ENCODE measurements at places on chromosomes 1 and 21. TPM values are rescaled to one million over a fixed set of nuclear protein-coding genes. Genes with fewer than 3 reads are reported as not detected.
A peak's percentile ranks its signal among the peaks of the same experiment; 100 is the strongest.

DNA sequence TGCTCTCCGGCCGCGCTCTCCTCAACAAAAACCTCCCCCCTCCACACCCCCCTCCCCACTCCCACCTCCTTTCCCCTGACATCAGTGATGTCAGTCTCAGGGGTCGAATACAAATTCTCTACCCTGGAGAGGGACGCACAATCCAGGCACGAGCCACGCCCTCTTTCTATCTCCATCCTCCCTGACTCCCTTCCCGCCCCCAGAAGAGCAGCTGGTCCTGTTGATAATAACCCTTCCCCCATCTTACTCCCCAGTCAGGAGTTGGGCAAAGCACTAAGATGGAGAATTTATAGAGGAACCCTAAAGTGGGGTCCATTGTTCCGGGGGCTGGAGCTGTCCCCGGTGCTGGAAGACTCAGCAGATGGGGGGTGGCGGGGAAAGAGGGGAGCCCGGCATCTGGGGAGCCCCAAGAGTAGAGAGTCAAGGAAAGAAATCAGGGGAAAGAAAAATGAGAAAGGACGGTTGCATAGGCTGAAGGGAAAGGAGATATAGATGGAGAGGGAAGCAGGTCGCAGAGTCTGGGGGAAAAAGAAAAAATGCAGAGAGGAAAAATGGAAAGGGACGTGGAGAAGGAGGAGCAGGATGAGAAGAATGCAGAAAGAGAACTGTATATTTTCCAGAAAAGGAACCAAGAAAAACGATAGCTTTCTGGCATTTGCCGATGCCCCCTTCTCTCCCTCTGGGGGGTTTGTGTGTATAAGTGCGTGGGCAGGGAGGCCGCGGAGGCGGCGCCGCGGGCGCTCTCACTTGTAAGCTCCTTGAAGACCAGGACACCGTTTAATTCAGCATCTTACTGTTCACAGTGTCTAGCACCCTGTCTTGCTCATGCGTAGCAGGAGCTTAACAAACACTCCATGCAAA is at the start of gene CELF3:
CELF3 (minus strand) TSS at position 33 of the 861 bp plus-strand sequence. CDS start 783 bp downstream, outside the sequence.
- no peak within 1 kb of the TSS for H3K4me3 ChIP-seq
- no peaks in the 10 kb centered on the region for H3K36me3 ChIP-seq
- H3K27me3 ChIP-seq, result peaks cover 72% of the 10 kb centered on the region

GRCh38 chr1:154514066-154514553 is 11.9 kb upstream of the SHE start:
- no peak for DNase-seq
- H3K4me1 ChIP-seq, result no peaks in the 10 kb centered on the region
- H3K4me3 ChIP-seq, result no peak overlapping the region
- no peaks in the 10 kb centered on the region for H3K36me3 ChIP-seq
- H3K27me3 ChIP-seq, result peaks cover 7% of the 10 kb centered on the region

DNA sequence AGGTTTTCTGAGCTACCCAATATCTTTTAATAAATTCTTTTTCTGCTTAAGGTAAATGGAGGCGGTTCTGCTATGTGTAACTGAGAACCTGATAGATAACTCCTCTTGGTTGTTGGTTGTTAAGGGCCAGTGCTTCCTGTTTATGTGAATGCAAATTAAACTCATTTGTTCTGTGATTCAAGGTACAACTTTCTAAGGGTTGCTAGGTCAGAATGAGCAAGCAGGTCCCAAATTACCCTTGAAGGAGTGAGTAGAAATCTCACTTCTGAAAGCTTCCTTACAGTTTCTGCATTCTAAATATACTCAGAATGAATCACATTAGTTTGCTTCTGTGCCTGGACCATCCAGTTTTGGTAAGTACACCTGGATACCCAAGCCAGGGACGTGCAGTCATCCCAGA is 15.5 kb upstream of the FAM78B start:
- H3K36me3 ChIP-seq, result no peaks in the 10 kb centered on the region
- DNase-seq, result no peak
- H3K27me3 ChIP-seq, result peaks cover 28% of the 10 kb centered on the region
- no peak overlapping the region for H3K27ac ChIP-seq
- no peaks in the 10 kb centered on the region for H3K4me1 ChIP-seq

GRCh38 chr1:169466259-169467230 is 19.2 kb downstream of the SLC19A2 start:
- H3K4me1 ChIP-seq, result no peaks in the 10 kb centered on the region
- no peak overlapping the region for H3K4me3 ChIP-seq
- H3K27ac ChIP-seq, result no peak overlapping the region
- no peaks in the 10 kb centered on the region for H3K36me3 ChIP-seq

GRCh38 chr1:195306281-195306680 is 1302.0 kb downstream of the KCNT2 start:
- no peak overlapping the region for H3K27ac ChIP-seq
- DNase-seq, result no peak
- H3K4me1 ChIP-seq, result no peaks in the 10 kb centered on the region

GRCh38 chr1:209622841-209623829 is 29.1 kb downstream of the LAMB3 start:
- peaks cover 3% of the 10 kb centered on the region for H3K4me1 ChIP-seq
- DNase-seq, result no peak
- H3K36me3 ChIP-seq, result no peaks in the 10 kb centered on the region
- H3K27me3 ChIP-seq, result no peaks in the 10 kb centered on the region
- H3K27ac ChIP-seq, result no peak overlapping the region

DNA sequence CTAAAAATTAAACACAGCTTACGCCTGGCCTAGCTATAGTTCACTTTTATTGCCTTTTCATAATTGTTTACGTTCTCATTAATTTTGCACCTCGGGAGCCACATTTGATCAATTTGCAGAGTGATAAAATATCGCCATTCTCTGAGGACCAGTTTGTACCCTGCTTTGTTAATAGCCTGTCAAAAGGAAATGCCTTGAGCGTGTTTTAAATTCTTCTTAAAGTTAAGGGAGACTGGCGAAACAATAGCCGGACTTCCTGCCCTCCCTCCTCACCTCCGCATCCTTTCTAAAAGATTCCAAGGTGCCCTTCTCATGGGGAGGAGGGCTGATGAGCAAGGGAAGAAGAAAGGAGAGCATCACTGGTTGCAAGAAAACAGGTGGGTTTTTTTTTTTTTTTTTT is 271.6 kb downstream of the KCNJ6 start:
- H3K27me3 ChIP-seq, result peaks cover 16% of the 10 kb centered on the region
- DNase-seq, result no peak
- H3K27ac ChIP-seq, result no peak overlapping the region
- H3K4me3 ChIP-seq, result no peak overlapping the region

GRCh38 chr1:94595658-94596057 is 54.1 kb upstream of the F3 start:
- H3K36me3 ChIP-seq, result no peaks in the 10 kb centered on the region
- peaks cover 5% of the 10 kb centered on the region for H3K27me3 ChIP-seq
- no peaks in the 10 kb centered on the region for H3K4me1 ChIP-seq
- no peak for DNase-seq
- no peak overlapping the region for H3K27ac ChIP-seq

DNA sequence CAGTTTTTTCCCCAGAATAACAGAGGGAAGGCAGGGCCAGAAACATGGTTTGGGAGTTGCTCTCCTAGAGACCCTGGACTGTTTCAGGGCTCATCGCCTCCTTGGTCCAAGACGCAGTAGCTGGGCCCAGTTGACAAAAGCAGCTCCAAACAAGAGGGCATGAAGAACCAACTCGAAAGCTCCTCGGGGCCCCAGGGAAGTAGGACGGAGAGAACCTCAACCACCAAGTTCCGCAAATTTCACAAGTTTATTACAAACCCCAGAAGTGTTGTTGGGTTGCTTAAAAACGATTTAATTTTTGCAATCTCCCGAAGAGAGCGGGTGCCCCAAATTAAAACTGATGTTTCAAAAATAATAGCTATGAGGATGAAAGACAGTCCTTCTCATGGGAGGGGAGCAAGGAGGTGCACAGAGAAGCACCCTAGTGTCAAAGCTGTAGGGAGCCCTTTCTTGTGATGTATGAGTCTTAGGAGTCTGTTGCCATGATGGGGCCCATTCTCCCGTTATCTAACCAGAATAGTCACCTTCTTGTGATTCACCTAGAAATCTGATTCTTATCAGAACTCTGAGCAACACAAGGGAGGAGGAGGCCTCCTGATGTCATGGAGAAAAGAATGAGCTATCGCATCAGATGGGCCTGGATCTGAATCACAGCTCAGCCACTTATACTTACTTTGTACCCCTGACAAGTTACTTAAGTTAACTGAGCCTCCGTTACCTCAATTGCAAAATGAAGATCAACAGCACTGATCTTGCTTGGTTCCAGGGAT is 165.7 kb upstream of the IRF2BP2 start:
- peaks cover 6% of the 10 kb centered on the region for H3K36me3 ChIP-seq
- no peak for DNase-seq
- no peaks in the 10 kb centered on the region for H3K27me3 ChIP-seq
- no peak overlapping the region for H3K4me3 ChIP-seq
- no peak overlapping the region for H3K27ac ChIP-seq
- peaks cover 28% of the 10 kb centered on the region for H3K4me1 ChIP-seq

DNA sequence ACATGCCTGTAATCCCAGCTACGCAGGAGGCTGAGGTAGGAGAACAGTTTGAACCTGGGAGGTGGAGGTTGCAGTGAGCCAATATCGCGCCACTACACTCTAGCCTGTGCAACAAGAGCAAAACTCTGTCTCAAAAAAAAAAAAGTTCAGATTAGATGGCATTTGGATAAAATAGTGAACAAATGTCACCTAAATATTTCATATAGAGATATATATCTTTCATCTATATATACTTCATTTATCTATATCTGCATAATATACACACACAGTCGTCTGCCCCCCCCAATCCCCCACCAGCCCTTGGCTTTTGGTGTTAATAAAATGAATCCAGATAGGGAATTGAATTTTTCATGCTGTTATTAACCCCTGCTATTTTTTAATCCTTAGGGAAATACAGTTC is 5.0 kb downstream of the PPP1R15B start:
- H3K4me1 ChIP-seq, result peaks cover 19% of the 10 kb centered on the region
- H3K27ac ChIP-seq, result peak overlapping the region; percentile 100
- H3K27me3 ChIP-seq, result no peaks in the 10 kb centered on the region

GRCh38 chr21:28436286-28436932 is 556.3 kb downstream of the LTN1 start:
- DNase-seq, result no peak
- H3K4me3 ChIP-seq, result no peak overlapping the region
- H3K27me3 ChIP-seq, result no peaks in the 10 kb centered on the region
- H3K4me1 ChIP-seq, result no peaks in the 10 kb centered on the region

GRCh38 chr1:184643661-184644060 is 111.0 kb downstream of the EDEM3 start:
- H3K36me3 ChIP-seq, result no peaks in the 10 kb centered on the region
- peaks cover 17% of the 10 kb centered on the region for H3K27me3 ChIP-seq
- no peak overlapping the region for H3K27ac ChIP-seq
- H3K4me3 ChIP-seq, result no peak overlapping the region

- no peak overlapping the region for H3K4me3 ChIP-seq
- H3K27me3 ChIP-seq, result no peaks in the 10 kb centered on the region
These were observed 46.6 kb upstream of the APOBEC4 start for GRCh38 chr1:183699616-183700160.

GRCh38 chr1:68057564-68057963 is 7.1 kb upstream of the DIRAS3 start:
- H3K36me3 ChIP-seq, result no peaks in the 10 kb centered on the region
- no peak overlapping the region for H3K4me3 ChIP-seq
- no peak for DNase-seq
- H3K27me3 ChIP-seq, result peaks cover 12% of the 10 kb centered on the region
- H3K27ac ChIP-seq, result no peak overlapping the region

GRCh38 chr1:55512466-55512865 is 297.3 kb upstream of the USP24 start:
- H3K27ac ChIP-seq, result no peak overlapping the region
- no peaks in the 10 kb centered on the region for H3K36me3 ChIP-seq
- peaks cover 14% of the 10 kb centered on the region for H3K27me3 ChIP-seq
- H3K4me3 ChIP-seq, result no peak overlapping the region
- DNase-seq, result no peak

- peaks cover 3% of the 10 kb centered on the region for H3K36me3 ChIP-seq
- no peak for DNase-seq
- no peak overlapping the region for H3K27ac ChIP-seq
- H3K4me3 ChIP-seq, result no peak overlapping the region
- peaks cover 28% of the 10 kb centered on the region for H3K4me1 ChIP-seq
- no peaks in the 10 kb centered on the region for H3K27me3 ChIP-seq
These were observed 509 bp downstream of the ADAMTS4 start for GRCh38 chr1:161198194-161198896.

DNA sequence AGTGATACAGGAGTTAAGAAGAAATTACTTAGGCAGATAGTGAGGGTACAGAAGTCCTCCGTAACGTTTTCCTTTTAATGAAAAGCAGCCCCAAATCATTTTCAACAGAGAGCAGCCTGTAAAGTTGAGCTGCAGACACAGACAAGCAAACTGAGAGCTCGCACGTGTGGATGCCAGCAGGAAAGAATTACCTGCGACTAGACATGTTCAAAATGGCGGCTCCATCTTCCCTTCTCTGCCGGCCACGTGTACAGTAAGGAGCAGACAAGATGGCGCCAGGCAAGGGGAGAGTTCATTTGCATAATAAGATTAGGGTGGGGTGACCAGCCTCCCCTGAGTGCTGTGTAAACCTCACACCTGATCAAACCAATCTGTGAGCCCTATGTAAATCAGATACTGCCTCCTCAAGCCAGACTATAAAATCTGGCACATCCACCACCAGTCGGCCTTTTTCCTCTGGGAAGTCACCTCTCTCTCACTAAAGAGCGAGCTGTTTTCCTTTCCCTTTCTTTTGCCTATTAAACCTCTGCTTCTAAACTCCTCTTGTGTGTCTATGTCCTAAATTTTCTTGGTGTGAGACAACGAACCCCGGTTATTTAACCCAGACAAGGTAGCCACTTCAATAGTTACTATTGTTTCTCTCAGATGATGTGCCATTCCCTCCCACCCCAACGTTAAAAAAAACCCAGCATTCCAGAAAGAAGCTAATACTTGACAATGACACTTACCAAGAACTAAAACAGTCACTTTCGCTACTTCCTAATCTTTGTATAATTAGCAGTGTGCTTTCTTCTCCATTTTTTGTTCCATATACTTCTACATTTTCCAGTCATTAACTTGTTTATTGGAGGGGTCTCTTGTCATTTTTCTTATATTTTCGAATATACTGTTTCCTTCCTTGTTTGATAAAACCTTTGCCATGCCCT is 27.4 kb downstream of the DUSP10 start:
- H3K36me3 ChIP-seq, result peaks cover 64% of the 10 kb centered on the region
- H3K4me1 ChIP-seq, result peaks cover 63% of the 10 kb centered on the region
- H3K4me3 ChIP-seq, result no peak overlapping the region
- no peak for DNase-seq
- no peaks in the 10 kb centered on the region for H3K27me3 ChIP-seq

AGBL4 gene
- total RNA-seq, result not detected

PLK3 gene
- 53.3 TPM for total RNA-seq

THEM5 gene
- not detected for total RNA-seq

DRAXIN gene
- total RNA-seq, result 0.16 TPM

FAM229A gene
- 2.8 TPM for total RNA-seq

CASQ2 gene
- total RNA-seq, result not detected

S100A1 gene
- not detected for total RNA-seq

S100A7 gene
- not detected for total RNA-seq

SGIP1 gene
- not detected for total RNA-seq

TDRD10 gene
- total RNA-seq, result not detected
